ENCODE measurements at places on chromosomes 11 and 22.

GRCh38 chr11:15293975-15294620, 179.4 kb downstream of the INSC start:
- no peak for DNase-seq

- DNase-seq: no peak
Measured at GRCh38 chr11:71462726-71463125, 9.7 kb downstream of the NADSYN1 start.

DNA sequence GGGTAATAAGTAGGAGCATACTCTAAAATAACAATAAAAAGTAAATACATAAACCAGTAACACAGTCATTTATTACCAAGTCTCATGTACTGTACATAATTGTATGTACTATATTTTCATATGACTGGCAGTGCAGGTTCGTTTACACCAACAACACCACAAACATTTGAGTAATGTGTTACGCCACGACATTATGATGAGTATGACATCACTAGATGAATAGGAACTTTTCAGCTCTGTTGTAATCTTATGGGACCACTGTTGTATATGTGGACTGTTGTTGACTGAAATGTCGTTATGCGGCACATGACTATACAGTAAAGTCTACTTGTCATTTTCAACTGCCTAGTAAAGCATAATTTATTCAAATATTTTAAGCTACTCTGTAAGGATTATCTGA, 18.6 kb downstream of the KIF18A start:
- no peak for DNase-seq

- DNase-seq: no peak
Measured at GRCh38 chr11:70615036-70615875, 216.9 kb downstream of the CTTN start.

GRCh38 chr11:78226684-78227680, 38.3 kb downstream of the USP35 start:
- no peak for DNase-seq

GRCh38 chr11:1344056-1344635, 34.7 kb upstream of the TOLLIP start:
- DNase-seq: no peak

DNA sequence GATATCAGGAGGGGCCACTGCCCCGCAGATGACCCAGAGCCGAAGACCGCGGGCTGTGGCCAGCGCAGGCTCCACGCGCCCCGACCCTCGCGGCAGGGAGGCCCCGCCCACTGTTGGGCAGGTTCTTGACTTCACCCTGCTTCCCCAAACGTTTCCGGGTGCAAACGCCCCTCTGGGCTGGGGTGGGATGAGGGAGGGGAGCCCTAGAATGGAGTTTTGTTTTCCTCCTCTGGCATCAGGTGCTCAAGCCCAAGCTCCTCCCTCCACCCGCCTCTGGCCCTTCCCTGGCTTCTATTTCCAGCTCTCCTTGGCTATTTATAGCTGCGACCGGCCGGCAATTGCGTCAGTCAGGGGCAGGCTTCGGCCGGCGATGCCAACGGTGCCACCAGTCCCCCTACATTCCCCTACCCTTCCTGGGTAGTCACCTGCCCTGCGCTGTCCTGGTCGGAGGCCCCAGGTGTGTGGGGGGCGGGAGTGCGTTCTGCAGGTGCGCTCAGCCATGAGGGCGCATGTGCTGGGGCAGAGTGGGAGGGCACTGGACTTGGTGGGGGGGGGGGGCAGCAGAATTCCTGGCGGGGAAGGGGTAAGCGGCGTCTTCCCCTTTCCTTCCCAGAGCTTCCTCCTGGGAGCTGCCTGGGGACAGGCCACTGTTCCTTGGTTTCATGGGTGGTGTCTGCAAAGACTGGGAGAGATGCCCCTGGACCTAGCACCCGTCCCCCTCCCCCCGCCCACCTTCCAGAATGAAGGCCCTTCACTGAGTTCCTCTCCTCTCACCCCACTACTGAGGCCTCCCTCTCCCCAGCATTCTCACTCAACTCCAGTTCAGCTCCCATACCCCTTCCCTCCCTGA, 23.6 kb downstream of the DUSP8 start:
- no peak for DNase-seq

DNA sequence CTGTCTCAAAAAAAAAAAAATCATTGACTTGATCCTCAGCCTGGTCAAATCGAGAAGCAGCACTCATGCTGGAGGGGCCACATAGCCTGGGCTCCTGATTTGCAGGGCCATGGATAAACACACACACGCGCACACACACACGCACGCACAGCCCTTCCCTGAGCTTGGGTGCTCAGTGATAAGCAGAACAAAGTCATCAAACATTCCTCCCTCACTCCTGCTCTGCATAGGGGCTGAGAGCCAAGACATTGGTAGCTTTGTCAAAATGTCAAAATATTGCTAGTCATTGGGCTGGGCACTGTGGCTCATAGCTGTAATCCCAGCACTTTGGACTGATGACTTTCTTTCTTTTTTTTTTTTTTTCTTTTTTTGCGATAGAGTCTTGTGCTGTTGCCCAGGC, 34.0 kb upstream of the A4GALT start:
- no peak for DNase-seq

All from foreskin keratinocyte (primary cell).